Retinal pigment epithelial cell (primary cell): ENCODE measurements at places on chromosomes 12 and 14.

GRCh38 chr12:102722147-102722546 is 194.9 kb downstream of the PAH start:
- no peak for DNase-seq

- DNase-seq: no peak
These were observed 52.7 kb downstream of the PPM1A start for GRCh38 chr14:60301685-60302084.

DNA sequence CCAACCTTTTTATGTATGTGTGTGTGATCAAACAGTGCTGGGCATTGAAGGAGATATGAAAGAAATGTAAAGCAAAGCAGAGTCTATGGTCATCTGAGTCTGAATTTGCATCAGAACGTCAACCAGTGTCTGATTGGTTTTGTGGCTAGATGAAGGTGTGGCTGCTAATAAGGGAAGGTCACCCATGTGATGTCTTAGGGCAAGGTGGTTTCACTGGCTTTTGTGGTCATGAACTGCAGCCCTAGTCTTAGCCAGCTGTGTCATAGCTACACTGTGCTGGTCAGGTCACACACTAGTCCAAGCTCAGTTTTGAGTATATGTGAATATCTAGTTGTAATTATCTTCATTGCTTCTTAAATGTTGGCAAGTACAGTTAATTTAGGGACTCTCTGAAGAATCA is 105.8 kb downstream of the TGFB3 start:
- DNase-seq: no peak

- DNase-seq: no peak
These were observed 49.6 kb downstream of the AMN start for GRCh38 chr14:102971836-102972606.

- DNase-seq: no peak
These were observed 56.2 kb downstream of the FNTB start for GRCh38 chr14:65042731-65043372.
